Hindlimb muscle (tissue), 1 donor: ENCODE measurements at places on chromosomes 6 and 20.

DNA sequence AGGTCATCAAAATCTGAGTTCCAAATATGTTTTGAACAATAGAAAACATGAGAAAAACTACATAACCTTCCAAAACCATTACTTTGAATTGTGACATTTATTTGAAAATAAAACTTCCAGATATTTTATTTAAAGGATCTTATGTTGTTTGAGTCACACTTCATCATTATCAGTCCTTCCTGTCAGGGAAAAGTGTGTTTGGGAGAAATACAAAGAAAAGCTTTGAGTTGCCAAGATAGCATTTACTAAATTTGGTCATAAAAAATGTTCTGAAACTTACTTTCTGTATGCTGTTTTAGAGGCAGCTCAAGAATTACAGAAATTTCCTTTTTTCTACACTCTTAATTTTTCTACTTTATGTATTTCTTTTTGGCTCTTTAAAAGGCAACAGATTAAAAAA lies 208.2 kb upstream of the RIN2 start:
- DNase-seq = no peak

DNA sequence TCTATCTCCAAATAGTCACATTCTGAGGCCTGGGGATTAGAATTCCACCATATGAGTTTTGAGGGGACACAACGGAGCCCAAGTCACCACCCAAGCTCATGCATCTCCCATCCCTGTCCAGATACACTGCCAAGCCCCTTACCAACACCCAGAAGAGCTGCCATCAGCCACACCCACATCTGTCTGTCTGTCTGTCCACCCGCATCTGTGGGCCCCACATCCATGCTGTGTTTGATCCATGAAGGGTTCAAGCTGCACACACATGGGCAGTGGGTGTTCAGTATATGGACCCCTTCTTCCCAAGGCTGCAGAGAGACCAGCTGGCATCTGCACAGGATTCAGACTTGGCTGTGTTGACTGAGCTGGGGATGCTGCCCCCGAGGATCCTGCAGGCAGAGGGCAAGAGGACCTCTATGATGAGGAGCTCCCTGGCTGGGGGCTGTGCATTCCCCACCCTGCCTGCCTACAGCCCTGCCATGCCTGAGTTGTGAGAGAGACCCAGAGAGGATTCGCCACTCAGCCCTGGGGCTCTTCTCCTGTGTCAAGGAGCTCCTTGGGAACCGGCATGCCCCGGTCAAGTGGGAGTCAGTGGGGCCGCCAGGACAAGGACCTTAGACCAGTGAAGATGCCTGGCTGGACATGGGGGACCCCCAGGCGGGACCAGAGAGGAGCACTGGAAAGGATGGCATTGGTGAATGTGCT lies 206.4 kb downstream of the SYNDIG1 start:
- DNase-seq = no peak

- no peak for DNase-seq
These were observed 50.6 kb upstream of the IFNGR1 start for GRCh38 chr6:137269803-137270202.

DNA sequence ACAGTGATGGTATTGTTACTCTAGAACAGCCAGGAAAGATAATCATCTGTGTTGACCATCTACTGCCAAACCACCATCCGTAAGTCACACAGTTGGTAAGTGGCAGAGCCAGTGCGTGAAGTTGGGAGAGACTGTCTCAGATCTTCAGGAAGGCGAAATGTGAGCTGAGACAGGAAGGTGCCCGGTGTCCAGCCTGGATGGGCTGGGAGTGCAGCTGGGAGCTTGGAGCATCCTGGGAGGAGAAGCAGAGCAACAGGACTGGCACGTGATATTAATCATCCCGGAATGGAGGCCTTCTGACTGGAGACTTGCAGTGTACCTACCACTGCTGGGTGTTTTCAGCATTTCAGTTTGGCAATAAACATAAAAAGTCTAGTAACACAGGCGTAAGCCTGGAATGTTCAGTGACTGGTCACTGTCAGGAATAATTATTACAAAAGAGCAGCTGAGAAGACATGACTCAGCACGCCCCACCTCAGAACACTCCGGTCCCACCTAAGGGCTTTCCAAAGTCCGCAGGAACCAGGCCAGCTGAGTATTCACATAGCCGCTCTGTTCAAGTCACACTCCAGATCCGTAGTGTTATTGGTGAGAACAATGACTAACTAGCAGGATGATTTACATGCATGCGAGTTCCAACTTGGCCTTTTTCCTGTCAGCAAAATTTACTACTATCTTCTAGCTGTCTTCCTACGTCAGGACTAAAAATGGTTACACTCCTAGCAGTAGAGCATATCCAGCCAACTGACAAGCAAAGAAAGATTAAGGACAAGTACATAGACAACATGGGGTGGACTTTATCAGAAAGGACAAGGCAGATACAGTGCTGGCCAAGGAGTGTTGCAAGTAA lies 45.1 kb upstream of the PNRC1 start:
- peak; percentile 83 for DNase-seq

DNA sequence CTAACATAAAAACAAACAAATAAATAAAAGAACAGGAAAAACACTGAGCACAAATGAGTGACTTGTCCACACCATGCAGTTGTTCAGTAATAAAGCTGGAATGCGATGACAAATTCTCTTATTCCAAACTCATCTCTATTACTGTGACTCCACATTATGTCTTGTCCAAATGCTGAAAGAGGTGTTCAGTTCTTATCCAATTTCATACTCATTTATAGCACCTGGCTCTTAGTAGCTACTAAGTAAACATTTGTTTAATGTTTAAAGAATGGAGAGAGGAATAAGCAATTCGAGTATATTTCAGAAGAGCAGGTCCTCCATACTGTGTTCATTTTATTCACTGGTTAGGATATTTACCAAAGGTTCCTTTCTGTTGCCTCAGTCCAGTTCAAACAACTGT lies 439.0 kb upstream of the JAG1 start:
- no peak for DNase-seq

GRCh38 chr6:7954477-7955200 lies 44.1 kb upstream of the TXNDC5 start:
- DNase-seq = no peak

DNA sequence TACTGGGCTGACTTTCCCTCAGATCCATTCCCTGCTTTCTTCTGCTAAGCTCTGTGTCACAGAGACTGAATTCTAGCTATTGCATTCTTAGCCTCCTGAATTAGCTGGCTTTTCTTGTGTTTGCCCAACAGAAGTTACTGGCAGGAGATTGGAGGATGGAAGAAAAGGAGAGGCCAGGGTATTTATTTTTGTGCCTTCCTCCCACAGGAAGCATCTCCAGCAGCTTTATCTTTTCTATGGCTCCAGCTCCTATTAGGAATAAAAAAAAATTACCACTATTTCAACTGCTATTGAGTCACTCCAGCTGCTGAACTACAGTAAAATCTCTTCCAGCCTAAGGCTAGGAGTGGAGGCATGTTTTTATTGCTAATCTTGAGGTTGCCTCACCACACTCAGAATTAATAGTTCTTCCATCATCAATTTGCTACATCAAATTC lies 492.4 kb downstream of the RFPL4B start:
- DNase-seq = no peak

DNA sequence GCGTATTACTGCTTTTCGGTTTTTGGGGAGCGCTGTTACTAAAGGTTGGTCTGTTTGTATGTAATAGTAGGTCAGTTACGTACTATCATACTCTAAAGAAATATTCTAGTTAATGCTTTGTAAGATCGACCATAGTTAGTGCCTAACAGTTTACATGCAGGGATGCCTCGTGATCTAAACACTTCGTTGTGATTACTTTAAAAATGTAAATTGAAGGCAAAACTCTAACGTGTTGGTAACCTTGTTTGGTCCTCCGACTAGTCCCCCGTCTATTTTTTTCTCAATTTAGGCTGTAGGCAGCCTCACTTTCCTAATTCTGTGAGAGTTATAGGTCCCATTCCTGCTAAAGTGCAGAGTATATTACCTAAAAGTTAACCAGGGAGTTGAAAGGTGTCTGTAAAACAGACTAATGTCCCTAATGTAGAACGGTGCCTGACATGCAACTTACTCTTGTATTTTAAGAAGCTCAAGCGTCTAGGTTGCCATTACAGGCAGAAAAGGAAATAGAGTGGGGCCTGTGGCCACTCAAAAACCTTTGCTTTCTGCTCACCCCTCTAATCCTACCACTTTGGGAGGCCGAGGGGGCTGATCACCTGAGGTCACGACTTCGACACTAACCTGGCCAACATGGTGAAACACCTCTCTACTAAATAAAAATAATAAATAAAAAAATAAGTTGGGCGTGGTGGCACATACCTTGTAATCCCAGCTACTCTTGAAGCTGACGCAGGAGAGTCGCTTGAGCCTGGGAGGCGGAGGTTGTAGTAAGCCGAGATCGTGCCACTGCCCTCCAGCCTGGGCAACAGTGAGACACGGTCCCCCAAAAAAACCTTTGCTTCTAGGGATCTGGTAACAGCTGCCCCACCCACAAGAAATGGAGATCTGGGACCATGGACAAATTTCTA lies 37.8 kb downstream of the HFE start:
- DNase-seq = peak; percentile 26

DNA sequence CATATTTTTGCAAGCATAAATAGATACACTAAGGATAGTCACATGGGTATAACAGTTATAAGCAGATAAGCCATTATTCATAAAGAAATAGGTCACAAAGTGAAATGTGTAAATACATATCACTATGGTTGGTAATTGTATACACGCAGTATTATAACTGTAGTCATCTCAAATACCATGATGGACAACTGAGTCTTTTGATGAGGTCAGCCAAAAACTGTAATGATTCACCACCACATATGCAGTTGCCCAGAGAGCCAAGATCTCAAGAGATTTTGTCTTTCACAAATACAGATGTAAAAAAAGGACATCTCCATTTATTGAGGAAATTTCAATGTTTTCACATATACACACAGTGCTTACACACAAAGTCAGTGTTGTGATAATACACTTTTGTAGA lies 28.3 kb downstream of the ZNF292 start:
- DNase-seq = no peak

DNA sequence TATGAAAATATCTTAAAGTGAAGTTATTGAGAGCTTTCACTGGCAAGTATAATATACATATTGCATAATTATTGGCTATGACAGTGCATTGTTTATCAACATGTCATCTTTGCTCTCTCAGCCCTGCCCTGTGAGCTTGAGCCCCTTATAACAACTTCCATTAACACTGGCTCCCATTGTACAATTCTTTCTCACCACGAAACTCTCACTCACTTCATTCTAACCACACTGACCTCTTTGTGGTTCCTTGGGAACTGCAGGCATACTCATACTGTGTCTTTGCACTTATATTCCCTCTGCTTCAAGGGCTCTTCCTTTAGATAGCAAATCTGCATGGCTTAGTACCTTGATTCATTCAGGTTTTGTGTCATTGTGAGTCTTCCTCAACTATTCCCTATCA lies 411.8 kb downstream of the CDKAL1 start:
- DNase-seq = no peak

GRCh38 chr20:44959638-44960102 lies 527 bp downstream of the TOMM34 start:
- DNase-seq = peak; percentile 45

DNA sequence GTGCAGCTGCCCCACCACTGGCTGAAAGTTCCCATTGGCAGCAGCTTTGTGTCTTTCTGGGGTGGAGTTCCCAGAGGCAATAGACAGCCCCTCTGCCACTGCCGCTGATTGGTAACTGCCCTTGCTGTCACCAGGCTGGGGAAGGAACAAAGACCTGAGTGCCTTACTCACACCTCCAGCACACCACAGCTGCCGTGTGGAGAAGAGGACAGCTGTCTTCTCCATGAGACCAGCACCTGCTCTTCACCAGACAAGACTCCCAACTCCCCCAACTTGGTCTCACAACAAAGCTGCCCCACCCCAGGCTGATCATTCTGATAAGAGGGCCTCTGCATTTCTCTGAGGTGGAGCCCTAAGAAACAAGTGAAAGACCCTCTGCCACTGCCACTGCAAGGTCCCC lies 39.7 kb upstream of the PTCHD4 start:
- DNase-seq = no peak

- DNase-seq = no peak
These were observed 10.7 kb upstream of the C20orf204 start for GRCh38 chr20:64025101-64025825.

- DNase-seq = peak; percentile 75
These were observed 26.0 kb downstream of the PTGIS start for GRCh38 chr20:49541733-49542513.

DNA sequence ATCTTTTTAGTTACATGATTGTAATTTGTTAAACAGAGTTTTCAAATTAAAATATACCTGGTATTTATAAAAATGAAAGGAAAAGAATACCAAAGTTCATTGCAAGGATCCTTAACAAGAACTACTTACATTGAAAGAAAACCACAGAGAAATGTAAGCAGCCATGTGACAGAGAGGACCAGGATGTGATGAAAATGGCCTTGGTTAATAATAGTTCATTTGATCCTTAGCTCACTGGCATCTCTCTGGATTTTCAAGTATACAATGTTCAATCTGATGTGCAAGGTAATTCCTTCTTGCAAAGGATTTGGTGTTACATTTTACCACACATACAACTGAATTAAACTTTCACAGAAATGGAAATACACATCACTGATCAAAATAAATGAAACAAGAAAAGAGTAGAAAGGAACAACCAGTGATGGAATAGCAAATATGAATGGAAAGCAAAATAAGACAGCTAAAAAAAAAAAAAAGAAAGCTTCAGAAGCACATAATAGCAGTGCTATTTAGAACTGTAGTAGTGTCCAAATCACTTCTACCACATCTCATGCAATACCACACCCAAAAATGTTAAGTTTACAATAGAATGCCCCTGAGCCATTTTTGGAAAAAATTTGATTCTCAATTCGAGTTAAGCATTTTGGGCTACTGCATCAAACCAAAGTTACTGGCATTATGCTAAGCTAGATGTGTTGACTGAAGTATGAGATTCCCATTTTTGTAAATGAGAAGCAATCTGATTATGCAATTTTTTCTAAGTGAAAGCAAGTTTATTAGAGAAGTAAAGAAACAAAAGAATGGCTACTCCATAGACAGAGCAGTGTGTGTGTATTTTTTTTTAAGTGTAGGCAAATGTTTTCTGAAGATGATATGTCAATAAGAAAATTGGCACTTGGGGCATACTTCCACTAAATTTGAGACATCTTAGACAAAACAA lies 22.6 kb upstream of the HLA-A start:
- DNase-seq = no peak

GRCh38 chr6:71733970-71734899 lies 152.1 kb upstream of the RIMS1 start:
- no peak for DNase-seq

DNA sequence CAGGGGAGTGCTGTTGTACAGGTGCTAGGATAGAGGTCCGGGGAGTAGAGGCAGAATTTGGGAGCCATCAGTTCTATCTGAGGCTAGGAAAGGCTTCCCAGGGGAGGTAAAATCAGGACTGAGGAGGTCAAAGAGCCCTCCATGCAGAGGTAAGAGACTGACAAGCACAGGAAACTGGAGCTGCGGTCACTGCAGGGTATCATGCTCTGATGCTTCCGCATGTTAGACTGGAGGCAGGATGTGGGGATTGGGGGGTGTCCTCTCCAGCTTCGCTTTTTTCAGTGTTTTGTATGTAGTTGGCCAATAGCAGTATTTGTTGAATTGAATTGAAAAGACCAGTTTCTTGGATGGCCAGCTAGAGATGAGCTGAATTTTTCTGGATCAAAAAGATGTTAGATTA lies 87.8 kb downstream of the SLC22A3 start:
- no peak for DNase-seq
